ENCODE measurements at places on chromosomes 6 and 20.

DNA sequence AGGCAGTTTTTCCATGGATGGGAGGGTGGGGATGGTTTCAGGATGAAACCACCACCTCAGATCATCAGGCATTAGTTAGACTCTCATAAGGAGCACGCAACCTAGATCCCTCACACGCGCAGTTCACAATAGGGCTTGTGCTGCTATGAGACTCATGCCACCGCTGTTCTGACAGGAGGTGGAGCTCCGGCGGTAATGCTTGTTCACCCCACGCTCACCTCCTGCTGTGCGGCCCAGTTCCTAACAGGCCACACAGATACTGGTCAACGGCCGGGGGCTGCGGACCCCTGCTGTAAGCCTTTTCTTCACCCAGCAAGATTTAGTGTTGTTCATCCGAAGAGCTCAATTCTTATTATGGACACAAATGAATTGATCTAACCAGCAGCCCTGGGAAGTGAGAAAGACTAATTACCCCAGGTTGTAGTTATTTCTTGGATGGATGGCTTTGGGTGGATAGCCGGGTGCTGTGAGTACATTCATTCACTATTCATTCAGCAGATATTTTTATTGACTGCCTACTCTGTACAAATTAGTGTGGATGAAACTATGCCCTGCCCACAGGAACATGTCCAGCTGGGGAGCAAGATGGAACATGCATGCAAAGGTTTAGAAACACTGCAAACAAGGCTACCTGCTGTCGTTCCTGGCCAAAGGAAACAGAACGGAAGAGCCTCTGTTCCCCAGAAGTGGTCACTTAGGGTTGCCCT, 57.2 kb downstream of the RIOK1 start:
- no peak for DNase-seq

DNA sequence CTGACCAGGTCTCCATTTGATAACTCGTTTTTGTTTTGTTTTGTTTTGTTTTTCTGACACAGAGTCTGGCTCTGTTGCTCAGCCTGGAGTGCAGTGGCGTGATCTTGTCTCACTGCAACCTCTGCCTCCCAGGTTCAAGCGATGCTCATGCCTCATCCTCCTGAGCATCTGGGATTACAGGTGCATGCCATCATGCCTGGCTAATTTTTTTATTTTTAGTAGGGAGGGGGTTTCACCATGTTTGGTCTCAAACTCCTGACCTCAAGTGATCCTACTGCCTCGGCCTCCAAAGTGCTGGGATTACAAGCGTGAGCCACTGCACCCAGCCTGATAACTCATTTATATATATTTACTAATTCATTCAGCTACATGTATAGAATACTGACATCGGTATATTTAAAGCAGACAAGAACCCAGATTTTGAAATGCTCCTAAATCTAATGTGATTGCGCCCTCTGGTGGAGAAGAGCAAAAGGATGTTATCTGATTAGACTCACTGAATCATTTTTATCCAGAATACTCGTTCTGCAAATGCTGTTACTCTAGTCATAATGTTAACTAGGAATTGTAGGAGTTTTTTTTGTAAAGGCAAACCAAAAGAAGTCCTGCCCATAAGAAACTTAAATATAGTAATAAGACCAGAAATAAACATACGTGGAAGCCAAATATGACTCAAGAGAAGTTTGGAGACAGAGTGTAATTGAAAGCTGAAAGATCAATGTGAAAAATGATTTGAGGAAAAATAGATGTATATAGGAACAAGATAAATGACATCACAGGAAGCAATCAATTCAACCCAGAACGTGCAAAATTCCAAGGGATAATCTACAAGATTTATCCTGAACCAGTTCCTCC, 5.3 kb upstream of the COL12A1 start:
- DNase-seq: no peak

DNA sequence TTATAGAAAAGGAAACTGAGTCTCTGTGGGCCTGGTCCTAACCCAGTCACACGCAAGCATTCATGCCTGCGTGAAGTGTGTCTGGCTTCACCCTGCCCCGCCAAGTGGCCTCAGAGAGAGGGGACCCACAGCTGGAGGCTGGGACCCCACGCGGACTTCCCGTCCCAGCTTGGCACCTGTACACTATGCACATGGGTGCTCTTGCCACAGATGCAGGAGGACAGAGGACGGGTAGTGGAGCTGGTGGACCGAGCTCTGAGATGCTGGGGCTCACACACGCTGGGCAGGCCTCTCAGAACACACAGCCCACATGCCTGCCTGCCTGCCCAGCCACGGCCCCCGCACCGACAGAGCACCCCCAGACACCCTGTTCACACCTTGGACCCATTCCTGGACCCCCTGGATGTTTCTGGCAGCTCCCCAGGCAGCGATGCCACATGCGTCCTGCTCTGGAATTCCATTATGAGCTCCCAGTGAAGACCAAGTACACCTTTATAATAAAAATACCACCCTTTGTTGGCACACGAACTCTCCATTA, 24.9 kb upstream of the SMOC2 start:
- no peak for DNase-seq

DNA sequence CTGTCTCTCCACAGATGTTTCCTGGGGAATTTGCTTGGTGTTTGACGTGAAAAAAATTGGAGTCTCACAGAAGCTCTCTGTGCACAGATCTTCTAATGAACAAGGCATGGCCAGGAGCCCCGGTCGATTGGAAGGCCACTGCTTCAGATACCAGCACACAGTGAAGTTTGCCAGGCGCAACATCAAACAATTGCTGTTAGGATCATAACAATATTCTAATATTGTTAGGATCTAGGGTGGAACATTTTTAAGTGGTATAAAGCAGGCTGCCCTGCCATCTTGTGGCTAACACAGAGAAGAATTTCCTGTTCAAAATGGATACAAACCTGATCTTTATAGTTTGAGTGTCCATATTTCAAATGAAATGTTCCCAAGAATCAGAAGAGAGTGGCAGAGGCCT, 64.1 kb downstream of the C6orf118 start:
- DNase-seq: peak; percentile 10

DNA sequence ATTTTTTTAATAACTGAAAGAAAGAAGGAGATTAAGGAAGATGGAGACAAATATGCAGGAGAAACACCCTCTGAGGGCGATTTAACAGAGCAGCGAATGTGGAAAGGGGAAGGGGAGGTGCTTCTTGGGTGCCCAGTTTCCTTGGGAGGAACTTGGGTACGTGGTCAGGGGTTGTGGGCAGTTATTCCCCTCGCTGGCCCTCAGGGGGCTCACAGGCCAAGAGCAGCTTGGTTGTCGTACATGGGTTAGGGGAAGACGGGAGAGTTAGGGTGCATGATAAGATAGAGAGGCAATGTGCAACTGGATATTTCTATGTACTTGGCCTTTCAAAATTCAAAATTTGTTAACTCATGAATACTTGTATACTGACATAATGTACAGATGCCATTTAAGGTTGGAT, 7.0 kb upstream of the TUBB2A start:
- no peak for DNase-seq

- DNase-seq: no peak
Observed at GRCh38 chr6:27293436-27294098, 18.5 kb downstream of the POM121L2 start.

GRCh38 chr20:57851796-57852195, 142.0 kb upstream of the PMEPA1 start:
- peak; percentile 25 for DNase-seq

GRCh38 chr6:55875400-55875799, at the start of gene BMP5:
TSS of gene BMP5 (minus strand) at chr6:55875590. CDS start at chr6:55874865, 725 bp downstream.
- DNase-seq: no peak

DNA sequence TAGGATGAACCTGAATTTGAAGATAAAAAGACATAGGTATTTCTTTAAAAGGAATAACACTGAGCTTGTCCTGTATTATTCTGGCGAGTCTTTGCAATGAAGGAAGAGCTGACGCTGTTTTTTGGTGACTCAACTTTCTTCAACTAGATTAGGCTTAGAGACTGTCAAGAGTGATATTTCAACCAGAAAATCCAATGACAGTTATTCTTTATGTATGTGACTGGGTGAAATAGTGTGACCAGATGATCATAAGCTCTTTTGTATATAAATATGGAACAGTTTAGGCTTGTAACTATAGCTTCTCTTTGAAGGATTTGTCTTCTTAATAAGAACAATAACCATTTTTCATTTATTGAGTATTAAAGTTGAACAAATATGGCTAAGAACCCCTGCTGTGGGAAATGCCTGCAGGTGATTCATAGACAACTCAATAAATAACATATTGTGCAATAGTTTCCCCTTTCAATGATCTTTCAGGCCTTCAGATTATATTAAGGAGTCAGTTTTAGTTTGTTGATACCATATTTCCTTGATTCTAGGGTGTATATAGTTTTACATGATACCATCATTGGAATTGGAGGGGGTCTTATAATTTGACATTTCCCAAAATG, 265.6 kb upstream of the JAG1 start:
- no peak for DNase-seq

DNA sequence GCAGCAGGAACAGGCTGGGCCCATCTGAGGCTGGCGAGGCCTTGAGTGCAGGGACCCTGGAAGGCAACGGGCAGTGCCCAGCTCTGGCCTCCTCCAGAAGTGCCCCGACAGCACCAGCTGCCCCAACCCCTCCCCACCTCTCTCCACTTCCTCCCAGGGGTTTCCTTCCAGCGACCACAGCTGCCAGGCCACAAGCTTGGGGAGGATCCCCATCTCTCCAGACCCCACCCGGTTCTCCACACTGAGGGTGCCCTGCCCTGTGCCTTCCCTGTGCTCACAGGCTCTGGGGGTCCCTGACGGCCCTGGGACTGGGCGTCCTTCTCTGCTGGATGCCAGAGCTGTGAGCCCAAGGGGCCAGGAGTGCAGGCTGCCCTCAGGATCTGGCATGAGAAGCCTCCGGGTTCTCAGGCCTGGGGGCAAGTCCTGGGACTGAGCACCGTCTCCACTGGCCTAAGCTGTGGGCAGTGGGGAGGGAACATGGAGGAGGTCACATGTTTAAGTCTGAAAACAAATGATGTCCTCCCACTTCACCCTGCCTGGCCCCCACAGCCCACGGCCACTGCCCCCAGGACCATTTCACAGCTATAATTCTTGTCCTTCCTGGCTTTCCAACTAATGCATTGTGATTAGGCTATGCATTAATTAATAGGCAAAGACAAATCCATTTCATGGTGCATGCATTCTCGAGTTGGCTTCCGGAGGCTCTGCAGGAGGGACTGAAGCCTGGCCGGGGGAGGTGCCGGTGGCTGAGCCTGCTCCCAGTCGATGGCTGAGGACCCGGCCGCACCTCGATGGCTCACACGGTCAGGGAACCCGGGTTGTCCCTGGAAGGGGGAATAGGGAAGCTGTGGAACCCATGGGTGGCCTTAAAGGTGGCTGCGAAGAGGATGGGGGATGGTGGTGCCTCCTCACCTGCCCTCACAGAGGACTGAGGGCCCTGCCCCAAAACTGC, 24.4 kb downstream of the BHLHE23 start:
- no peak for DNase-seq

- DNase-seq: no peak
Observed at GRCh38 chr6:7122684-7123083, 14.9 kb downstream of the RREB1 start.

DNA sequence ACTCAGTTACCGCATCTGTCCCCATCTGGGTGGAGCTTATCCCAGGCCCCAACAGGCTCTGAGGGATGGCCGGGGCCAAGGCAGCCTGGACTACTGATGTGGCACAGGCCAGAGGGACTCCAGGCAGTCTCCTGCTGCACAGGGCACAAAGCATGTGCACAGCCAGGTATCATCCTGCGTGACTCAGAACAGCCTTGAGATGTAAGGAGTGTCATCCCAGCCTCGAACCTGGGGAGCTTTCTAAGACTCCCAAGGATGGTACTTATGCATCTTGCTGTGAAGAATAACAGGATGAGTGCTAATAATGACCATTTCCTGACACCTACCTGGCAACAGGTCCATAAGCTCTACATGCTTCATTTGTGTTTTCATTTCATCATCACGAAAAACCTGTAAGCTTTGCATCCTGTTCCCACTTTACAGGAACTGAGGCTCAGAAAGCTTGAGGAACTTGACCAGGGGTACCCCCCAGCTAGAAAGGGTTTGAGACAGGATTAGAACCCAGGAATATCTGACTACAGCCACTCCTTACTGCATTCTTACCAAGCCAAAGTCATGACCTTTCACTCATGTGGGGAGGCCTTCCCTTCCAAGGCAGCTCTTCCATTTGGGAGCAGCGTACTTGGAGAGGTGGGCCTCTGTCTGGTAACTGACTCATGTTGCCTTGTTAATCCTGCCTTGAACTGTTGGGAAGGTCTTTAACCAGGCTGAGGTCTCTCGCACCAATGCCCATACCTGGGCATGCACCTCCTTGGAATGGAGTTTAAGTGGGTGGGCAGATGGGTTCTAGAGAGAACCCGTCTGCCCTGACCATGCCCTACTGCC, 1.9 kb downstream of the TRIB3 start:
- DNase-seq: no peak

DNA sequence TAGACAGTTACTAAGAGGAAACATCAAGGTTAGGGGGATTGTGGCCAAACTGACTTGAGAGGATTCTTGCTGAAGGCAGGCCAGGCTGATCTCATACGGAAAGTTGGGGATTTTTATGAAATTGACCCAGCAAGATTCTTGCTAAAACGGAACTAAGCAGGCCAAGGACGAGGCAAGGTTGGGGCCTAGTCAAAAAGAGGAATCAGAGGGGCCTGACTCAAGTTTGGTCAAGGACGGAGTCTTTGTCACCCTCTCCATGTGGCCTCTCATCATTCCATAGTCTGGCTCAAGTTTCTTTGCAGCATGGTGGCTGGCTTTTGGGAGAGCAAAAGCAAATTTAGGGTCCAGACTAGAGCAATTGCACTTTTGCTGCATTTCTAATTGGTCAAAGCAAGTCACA, 7.9 kb upstream of the HECA start:
- no peak for DNase-seq

GRCh38 chr20:4439461-4439860, 282.2 kb upstream of the PRND start:
- DNase-seq: no peak

DNA sequence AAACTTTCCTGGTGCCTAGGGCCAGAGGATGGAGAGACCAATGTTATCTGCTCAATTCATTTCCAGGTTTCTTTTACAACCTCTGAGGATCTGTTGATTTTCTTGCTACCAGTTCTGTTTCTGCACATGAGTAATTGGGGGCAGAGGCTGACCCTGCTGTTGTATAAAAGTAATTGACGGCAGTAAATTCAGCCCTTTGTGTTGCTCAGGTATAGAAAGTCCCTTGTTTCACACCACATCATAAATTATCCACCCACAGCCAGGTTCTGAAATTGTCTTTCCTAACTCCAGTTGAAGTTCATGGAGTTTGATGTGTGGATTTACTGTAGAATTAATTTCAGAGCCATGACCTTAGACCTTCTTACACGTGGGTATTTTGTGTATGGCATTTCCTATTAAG, 107.4 kb upstream of the GRIK2 start:
- DNase-seq: no peak

- no peak for DNase-seq
Observed at GRCh38 chr6:156904176-156904967, 127.2 kb downstream of the ARID1B start.

DNA sequence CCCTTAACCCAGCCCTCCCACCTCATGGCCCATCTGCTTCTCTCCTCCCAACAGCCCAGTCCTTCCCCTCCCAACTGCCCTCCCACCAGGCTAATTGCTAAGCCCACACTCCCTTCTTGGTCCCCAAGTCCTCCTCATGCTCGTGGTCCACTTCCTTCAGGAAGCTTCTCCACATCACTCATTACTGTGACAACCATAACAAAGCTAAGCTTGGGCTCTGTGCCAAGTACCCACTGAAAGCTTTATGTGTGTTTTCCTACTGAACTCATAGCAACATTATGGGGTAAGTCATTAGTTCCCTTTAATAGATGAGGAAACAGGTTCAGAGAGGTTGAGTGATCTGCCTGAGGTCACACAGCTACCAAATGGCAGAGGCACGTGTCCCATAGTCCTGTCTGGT, 16.2 kb downstream of the FRS3 start:
- DNase-seq: no peak

- DNase-seq: peak; percentile 35
Observed at GRCh38 chr6:54935739-54936138, 89.2 kb downstream of the FAM83B start.

Measured in AG09309 (cell line).